ENCODE measurements at places on chromosomes 5 and 9.

- DNase-seq: no peak
Observed at GRCh38 chr5:176904276-176904675, 5.1 kb upstream of the HK3 start.

- DNase-seq: peak; percentile 79
Observed at GRCh38 chr5:150488519-150489359, 19.2 kb upstream of the NDST1 start.

DNA sequence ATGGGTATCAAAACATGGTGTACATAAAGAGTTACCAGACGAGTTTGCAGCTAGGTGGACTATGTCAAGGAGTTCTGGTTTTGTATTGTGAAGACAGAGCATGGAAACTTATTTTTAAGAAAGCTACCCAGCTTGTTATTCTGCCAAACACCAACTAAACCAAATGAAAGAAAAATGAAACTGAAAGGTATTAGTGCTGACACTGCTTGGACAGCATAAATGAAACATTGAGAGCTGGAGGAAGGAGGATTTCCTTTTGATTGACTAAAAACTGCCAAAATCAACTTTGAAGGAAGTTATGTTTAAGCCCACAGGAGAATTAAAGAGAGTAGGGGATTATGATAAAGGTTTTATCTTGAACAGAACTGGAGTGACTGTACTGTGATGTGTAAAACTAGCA lies 766.2 kb downstream of the PTPRD start:
- DNase-seq: no peak

DNA sequence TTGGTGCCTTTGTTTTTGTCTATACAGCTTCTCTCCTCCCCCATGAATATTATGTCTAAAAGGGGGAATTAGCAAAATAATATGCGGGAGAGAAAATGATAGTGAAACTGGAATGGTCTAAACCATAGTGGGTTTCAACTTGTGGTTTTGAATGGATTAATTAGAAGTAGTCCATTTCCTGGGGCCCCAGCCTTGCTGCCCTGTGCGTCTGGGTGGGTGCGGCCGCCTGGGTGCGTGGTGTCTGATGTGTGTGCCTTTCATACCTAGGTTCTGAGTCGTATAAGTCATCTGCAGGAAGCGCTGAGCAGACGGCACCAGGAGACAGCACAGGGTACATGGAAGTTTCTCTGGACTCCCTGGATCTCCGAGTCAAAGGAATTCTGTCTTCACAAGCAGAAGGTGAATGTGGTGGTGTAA lies 120.0 kb upstream of the CACNA1B start:
- DNase-seq: peak; percentile 74

- no peak for DNase-seq
Observed at GRCh38 chr9:94182532-94182931, 76.6 kb upstream of the ZNF169 start.

GRCh38 chr9:113910036-113910639 lies 34.0 kb downstream of the ZNF618 start:
- no peak for DNase-seq

GRCh38 chr9:113530022-113530635 lies 66.6 kb downstream of the RGS3 start:
- DNase-seq: no peak

DNA sequence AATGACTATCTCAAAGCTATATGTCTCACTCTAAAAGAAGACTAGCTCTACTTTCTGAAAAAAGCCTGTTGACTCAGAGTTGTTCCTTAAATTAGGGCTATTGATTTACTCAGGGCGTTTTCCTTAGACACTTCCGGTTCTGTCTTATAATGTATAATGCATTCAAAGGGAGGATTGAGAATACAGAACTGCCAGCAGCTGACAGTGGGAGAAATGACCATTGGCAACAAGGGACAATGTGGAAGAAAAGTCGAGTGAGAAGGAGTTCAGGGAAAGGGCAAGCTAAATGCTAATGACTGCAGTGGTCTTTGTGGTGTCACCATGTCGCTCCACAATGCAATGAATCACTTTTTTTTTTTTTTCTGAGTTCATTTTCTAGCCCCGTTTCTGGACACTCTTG lies 65.7 kb upstream of the ANKH start:
- DNase-seq: no peak

All from cardiac fibroblast (primary cell).